ENCODE measurements at places on chromosomes 2 and 18. TPM values are rescaled to one million over a fixed set of nuclear protein-coding genes. Genes with fewer than 3 reads are reported as not detected.

Gene ACMSD
- not detected for total RNA-seq

DNA sequence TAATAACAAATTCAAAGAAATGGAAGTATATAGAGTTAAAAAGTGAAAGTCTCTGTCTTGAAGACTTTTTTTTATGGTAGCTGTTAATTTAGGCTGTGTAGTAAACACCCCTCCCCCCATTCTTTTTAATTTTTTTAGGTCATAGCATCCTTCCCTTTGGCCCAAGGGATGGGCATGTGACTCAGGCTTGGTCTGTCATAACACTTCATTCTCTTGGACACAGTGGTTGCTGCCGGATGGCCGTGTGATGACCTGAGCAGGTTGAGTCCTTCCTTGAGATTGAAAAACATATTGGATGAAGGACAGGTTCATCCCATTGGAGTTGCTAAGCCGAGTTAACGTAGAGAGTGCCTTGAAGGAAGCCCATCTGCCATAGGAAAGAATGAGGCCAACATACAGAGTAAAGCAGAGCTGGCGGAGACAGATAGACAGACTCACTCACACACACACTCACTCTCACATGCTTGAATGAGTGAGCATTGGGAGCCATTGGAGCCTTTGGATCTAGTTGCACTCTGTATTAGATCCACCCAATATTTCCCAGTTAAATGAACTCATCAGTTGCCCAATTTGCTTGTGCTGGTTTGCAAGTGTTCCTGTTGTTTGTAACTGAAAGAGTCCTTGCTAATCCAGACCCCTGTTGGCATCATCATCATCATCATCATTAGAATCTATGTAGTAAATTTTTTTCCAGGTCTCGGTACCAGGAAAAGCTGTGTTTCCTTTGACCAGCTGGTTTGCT lies 14.7 kb downstream of the NCOA1 start:
- H3K36me3 ChIP-seq: no peaks in the 10 kb centered on the region
- no peaks in the 10 kb centered on the region for H3K4me1 ChIP-seq
- H3K4me3 ChIP-seq: no peak overlapping the region
- no peak for DNase-seq
- no peak overlapping the region for H3K27ac ChIP-seq

GRCh38 chr2:6789559-6790138 lies 76.1 kb downstream of the CMPK2 start:
- DNase-seq: no peak
- H3K36me3 ChIP-seq: no peaks in the 10 kb centered on the region
- no peak overlapping the region for H3K4me3 ChIP-seq
- no peaks in the 10 kb centered on the region for H3K27me3 ChIP-seq
- H3K27ac ChIP-seq: no peak overlapping the region

GRCh38 chr18:56120782-56121181 lies 517.6 kb downstream of the TXNL1 start:
- no peaks in the 10 kb centered on the region for H3K36me3 ChIP-seq
- no peak overlapping the region for H3K27ac ChIP-seq
- DNase-seq: no peak
- no peaks in the 10 kb centered on the region for H3K27me3 ChIP-seq
- no peaks in the 10 kb centered on the region for H3K4me1 ChIP-seq

Gene ME2
- 37.3 TPM for total RNA-seq

DNA sequence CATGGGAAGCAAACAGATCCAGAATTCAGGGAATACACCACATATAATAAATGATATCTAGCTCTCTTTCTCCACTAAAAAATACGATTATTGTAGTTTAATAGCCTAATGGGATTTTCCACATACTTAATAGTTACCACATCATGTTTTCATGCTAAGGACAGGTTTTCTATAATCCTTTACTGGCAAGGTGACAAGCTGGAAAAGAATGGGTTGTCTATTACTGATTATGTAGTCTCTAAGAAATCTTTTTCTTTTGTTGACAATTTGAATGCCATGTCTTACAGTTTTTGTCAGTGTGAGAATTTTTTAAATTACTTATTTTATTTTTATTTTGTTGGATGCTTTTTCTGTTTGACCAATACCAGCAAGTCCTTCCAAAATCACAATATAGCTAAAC lies 177.8 kb downstream of the GALNT13 start:
- DNase-seq: no peak
- H3K4me3 ChIP-seq: no peak overlapping the region
- H3K27ac ChIP-seq: no peak overlapping the region
- H3K36me3 ChIP-seq: no peaks in the 10 kb centered on the region
- no peaks in the 10 kb centered on the region for H3K4me1 ChIP-seq

- H3K4me1 ChIP-seq: no peaks in the 10 kb centered on the region
- H3K4me3 ChIP-seq: no peak overlapping the region
- no peak overlapping the region for H3K27ac ChIP-seq
- DNase-seq: no peak
- H3K27me3 ChIP-seq: no peaks in the 10 kb centered on the region
Measured at GRCh38 chr2:238100821-238101771, 956 bp downstream of the ESPNL start.

- H3K4me3 ChIP-seq: no peak overlapping the region
- H3K4me1 ChIP-seq: no peaks in the 10 kb centered on the region
- no peaks in the 10 kb centered on the region for H3K27me3 ChIP-seq
- H3K27ac ChIP-seq: no peak overlapping the region
Measured at GRCh38 chr18:28204154-28204553, 27.2 kb upstream of the CDH2 start.

Gene FIGN
- 13.9 TPM for total RNA-seq

DNA sequence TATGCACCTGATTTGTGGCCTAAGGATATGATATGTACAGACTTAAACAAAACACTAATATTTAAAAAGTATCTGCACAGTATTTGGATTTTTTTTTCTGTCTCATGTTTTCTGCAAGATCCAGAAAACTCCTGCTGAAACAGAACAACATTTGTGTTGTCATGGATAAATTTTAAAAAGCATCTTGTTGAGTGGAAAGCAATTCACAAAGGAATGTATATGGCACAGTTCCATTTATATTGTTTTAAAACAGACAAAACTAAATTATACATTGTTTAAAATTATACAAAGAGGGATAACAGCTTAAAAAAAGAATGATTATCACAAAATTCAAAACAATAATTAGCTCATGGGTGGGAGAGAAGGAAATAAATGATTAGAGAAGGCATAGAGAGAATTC lies 193.5 kb downstream of the PPP1R1C start:
- H3K4me1 ChIP-seq: no peaks in the 10 kb centered on the region
- no peaks in the 10 kb centered on the region for H3K27me3 ChIP-seq
- no peak overlapping the region for H3K27ac ChIP-seq
- no peak overlapping the region for H3K4me3 ChIP-seq
- H3K36me3 ChIP-seq: no peaks in the 10 kb centered on the region

DNA sequence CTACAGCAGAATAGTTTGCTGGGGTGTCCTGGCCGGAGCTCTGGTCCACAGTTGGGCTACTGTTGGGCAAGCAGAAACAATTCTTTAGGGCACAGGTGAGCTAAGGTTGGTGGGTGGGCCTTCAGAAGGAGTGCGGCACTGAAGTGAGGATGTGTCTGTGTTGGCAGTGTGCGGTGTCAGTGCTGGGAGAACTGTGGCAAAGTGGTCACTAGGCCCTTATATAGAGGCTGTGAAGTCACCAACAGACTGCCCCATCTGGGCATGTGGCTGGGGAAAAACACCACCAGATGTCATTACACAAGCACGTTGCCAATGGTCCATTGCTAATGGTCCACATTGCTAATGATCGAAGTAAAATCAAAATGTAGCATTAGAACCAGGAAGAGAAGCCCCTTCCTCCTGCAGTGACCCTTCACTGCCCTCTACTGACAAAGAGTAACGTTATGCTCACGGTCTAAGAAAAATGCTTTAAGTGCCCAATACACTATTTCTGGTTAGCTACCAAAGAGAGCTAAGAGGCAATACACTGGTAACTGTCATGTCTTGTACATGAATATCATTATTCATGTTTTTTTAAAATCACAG lies 21.3 kb downstream of the SCN1A start:
- no peak for DNase-seq
- H3K27ac ChIP-seq: no peak overlapping the region
- H3K4me3 ChIP-seq: no peak overlapping the region
- no peaks in the 10 kb centered on the region for H3K36me3 ChIP-seq
- H3K27me3 ChIP-seq: no peaks in the 10 kb centered on the region

GRCh38 chr2:170965446-170966225 lies 36.6 kb downstream of the GORASP2 start:
- H3K4me1 ChIP-seq: no peaks in the 10 kb centered on the region
- DNase-seq: no peak
- no peaks in the 10 kb centered on the region for H3K27me3 ChIP-seq

Gene SERPINB13
- total RNA-seq: not detected
